Choroid plexus epithelial cell (primary cell): ENCODE measurements at places on chromosomes 1 and 21.

DNA sequence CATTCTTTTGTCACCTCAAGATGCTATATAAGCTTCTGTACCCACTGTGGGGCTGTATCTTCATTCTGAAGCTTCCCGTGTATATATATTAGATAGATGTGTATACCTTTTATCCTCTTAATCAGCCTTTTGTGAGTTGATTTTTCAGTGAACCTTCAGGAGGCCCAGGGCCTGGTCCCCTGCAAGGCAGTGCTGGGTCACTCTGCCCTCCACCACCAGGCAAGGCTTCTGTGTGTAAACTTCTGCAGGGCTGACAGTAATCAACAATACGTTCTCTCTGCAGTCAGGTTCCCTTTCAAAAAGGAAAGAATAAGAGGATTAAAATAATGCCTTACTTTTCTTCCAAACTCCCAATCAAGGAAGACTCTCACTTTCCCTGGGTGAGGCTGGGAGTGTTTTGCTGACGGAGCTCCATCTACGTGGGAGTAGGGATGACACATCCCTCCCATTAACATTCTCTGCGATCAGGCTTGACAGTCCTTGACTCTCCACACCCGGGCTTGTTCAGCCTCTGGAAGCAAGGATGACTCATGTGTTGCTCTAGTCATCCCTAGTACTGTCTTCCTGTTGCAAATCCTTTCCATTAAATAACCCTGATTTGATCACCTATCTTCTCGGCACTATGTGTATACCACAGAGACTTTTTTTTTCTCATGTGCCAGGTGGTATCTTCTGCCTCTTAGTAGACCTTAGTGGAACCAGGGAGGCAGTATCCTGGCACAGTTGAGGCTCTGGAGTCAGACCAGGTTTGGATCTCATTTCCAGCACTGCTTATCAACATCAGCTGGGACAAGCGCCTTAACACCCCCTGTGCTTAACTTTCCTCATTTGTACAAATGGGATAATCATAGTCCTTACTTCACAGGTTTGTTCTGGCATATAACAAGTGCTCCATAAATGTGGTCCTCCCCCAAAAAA is 70.3 kb upstream of the KCNK1 start:
- peak; percentile 9 for DNase-seq

GRCh38 chr1:229093238-229093540 is 177.7 kb upstream of the RAB4A start:
- no peak for DNase-seq

- DNase-seq = peak; percentile 49
These were observed 356.5 kb downstream of the GPATCH2 start for GRCh38 chr1:217274416-217274815.

DNA sequence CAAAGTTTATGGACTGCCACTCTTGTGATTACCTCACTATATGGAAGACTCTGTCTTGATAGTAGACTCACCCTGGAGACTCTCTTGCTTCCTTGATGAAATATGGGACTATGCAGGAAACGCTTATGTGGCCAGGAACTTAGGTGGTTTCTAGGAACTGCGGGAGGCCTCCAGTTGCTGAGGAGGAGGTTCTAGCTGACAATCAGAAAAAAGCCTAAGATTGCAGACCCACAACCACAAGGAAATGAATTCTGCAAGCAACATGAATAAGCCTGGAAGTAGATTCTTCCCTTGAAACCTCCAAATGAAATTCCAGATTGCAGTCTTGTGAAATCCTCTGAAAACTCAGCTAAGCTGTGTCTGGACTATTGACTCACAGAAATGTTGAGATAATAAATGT is 88.9 kb upstream of the COL11A1 start:
- DNase-seq = peak; percentile 94

- DNase-seq = no peak
These were observed 550.6 kb downstream of the MATN1 start for GRCh38 chr1:30172757-30173156.

GRCh38 chr21:31186916-31187315 is 148.6 kb upstream of the KRTAP19-8 start:
- DNase-seq = no peak

GRCh38 chr1:111848852-111849545 is 93.3 kb downstream of the DDX20 start:
- DNase-seq = no peak

DNA sequence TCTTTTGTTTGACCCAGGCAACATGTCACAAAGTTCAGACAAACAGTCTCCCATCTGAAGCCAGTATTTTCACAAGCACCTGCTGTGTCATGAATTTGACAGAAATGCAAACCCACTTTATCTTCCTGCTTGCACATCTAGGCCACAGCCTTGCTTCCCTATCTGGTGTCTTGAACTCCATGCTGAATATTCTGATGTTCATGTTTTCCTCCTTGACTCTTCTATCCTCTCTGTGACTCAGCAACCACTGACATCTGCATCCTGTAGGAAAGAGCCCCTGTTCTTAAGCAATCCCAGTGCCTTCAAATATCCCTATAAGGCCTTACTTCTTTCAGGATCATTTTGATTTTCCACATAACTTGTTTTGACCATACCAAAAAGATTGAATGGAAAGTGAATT is 6.5 kb downstream of the CD55 start:
- peak; percentile 72 for DNase-seq

DNA sequence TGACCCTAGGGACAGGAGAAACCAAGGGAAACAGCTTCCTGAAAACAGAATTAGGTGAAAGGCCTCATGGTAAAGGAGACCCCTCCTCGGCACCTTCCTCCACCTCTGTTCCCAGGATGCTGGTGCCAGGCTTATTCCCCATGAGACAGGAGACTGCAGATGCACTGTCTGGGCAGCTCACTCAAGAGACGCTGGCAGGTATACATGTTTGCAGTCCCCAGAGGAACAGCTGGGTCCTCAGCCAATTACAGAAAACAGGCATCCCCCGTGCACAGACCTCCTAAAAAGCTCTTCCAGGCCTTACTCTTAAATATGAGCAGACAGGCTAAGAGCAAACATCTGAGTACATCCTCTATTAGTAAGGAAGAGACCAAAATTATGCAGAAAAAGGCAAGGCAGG is 6.5 kb downstream of the CCSAP start:
- no peak for DNase-seq

GRCh38 chr1:209490013-209490412 is 93.5 kb upstream of the CAMK1G start:
- peak; percentile 57 for DNase-seq

GRCh38 chr1:37915476-37916093 is 31.3 kb downstream of the INPP5B start:
- DNase-seq = no peak

DNA sequence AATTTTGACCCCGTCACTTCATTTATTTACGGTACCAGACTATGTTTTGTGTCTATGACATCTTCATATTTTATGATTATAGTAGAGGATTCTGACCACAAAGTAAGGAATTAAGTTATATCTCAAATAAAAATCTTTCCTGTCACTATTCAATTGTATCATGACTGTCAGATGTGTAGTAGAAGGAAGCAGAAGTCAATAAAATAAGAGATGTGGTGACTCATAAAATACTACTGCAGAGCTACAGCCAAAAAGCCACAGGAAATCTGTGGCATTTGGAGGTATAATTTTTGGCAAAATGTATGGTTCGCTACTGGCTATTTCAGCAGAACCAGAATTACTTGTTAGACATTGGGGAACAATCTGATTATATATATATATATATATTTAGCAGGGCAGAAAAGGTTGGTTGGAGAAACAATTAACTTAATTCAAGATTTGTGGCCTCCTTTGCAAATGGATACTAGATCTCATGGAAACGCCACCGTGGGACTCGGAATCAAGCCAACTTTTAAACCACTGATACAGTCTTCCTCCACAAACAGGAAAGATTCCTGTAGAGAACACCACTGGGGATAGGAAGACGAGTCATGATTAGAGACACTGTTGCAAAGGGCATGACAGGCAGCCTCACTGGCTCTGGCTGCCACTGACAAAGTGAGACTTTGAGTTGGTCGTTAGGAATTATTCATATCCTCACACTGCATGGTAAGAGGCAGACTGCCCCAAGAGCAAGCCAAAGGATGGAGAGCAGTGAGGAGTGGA is 5.1 kb downstream of the FCRL2 start:
- no peak for DNase-seq

DNA sequence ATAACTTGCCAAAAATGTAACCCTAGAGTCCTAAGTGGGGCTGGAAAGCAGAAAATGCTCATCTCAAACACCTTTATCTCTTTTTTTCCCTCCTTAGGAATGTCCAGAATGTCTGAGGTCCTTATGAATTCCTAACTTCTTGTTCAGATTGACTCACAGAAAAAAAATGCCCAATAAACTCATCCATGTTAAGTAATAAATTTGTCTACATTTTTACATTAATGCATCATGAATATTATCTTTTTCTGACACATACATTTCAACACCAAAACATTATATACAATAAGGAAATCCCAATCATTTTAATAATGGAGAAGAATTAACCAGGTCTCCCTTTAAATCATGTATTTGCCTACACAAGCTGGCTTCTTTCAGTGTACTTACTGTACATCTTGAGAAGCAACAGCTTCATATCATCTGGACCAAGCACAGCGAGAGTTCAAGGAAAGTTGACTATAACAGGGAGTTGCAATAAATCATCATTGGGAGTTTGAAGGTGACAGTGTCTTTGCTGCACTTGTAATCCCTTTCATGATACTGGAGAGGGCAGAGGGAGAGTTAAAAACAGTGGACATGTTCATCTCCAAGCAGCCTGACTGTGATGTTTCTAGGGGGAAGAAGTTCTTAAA is 565.2 kb downstream of the LTN1 start:
- peak; percentile 56 for DNase-seq

DNA sequence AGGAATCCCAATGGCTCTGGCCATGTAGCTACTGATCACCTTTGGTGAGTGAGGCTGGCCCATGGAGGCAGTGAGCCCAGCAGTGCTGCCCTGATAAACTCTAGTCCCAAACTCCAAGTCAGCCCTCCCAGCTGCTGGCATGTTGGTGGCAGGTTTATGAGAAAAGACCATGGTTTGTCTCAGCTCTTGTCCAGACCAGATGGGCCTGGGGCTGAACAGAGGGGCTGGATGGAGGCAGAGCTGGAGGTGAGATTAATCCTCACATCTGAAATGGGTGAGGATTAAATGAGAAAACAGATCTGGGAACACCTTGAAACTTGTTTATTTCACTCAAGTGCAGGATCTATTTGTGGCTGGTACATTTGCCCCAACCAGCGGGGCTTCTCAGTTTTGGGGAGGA is 3.2 kb downstream of the TMEM269 start:
- no peak for DNase-seq

DNA sequence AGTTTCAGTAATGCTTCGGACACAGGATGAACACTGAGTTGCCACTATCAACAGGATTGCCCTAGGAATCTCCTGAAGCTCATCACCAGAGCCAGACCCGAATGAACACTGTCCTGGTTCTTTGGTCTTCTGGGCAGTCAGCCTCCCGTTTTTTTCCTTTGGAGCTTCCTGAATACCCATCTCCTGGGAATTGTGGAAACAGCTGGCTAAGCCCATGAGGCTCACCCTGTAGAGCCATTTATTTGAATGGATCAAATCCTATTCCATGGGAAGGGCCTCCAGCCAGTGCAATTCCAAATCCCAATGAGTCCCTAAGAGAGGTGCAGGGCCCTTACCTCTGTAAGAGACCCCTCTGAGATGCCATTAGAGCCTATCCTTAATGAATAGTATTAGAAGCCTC is 5.9 kb downstream of the RCSD1 start:
- no peak for DNase-seq

DNA sequence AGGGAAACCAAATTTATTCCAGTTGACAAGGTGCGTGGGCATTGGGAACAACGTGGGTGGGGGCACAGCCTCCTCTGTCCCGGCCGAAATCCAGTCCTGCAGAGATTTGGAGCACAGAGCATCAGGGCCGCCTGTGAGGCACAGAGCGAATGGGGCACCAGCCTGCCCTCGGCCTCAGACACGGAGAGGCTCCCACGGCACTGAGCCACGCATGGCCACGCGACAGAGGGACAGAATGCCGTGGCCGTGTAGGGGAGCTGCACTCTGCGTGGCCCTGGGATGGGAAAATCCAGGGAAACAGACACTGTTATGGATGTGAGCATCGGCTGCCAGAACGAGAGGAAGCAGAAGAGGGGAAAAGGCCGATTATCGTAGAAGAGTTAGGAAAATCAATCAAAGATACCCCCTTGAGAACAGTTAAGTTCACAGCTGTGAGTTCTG is 13.5 kb upstream of the C1orf159 start:
- no peak for DNase-seq

- peak; percentile 7 for DNase-seq
These were observed 25.2 kb downstream of the VAMP4 start for GRCh38 chr1:171716616-171717015.

GRCh38 chr1:215292932-215293331 is 210.4 kb downstream of the KCNK2 start:
- DNase-seq = no peak
